NCI-H1105 treated with DMSO at 0.1 percent for 48 hours (cell line): ENCODE measurements at places on chromosomes 7 and 10.
A peak's percentile ranks its signal among the peaks of the same experiment; 100 is the strongest.

- DNase-seq = peak; percentile 52
These were observed 8.1 kb downstream of the SGMS1 start for GRCh38 chr10:50615658-50616057.

DNA sequence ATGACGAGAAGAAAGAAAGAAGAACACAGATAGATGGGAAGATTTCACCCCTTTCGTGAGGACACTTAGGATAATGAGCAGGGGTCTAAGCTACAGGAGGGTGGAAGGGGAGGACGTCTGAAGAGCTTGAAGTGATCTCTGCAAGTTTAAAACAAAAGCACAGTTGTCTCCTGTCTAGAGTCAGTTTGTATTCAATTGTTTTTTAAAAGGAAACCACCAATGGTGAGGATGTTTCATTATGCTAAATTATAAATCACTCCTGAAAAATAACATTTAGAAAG is 85.9 kb downstream of the ADAM12 start:
- DNase-seq = no peak

DNA sequence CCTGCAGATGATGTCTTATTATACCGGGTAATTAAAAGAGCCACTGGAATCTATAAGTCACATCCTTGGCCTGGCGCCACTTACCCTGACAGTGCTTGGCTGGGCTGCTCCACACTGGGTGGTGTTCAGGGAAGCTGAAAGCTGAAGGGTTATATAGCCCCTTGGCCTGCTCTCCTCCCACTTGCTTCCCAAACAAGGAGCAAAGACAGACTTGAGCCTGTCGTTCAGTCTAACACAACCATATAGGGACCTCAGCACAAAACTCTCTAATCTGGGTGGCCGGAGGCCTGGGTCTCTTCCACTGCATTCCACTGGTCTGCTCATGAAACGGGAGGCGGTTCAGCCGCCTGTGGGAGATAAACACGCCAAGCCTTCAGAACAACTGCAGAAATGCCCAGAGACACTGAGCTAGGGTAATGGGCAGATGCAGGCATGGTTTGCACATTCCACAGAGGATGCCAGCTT is at the start of gene ACTA2:
ACTA2 (minus strand) TSS at position 127 of the 465 bp plus-strand sequence. CDS start 3,843 bp downstream, outside the sequence.
- no peak for DNase-seq

DNA sequence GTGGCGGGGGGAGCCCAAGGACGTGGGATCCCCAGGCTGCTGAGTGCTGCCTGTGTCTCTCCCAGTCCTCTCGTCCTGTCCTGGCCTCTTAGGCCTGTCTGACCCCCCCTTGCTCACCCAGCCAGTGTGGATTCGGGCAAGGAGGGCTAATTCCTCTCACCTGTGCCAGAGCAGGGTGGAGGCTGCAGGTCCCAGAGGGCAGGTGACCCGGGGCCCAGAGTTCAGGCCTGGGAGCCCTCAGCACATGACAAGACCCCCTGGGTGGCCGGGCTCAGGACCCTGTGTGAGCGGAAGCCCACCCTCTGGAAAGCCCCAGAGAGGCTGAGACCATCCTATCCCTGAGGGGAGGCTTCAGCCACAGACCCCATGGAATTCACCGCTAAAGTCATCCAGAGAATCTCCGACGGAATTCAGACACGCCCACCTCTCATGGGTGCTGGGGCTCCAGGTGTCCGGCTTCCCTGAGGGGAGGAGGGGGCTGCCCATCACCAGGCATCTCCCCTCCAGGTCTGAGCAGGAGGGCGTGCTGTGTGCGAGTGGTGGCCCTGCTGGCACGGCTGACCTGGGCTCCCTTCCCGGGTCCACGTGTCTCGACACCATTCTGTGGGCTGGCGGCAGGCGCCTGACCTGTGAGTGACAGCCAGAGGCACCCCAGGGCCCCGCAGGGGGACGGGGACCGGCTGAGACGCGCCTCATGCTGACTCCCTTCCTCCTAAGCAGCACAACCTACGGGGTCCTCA is 5.0 kb downstream of the KNDC1 start:
- no peak for DNase-seq

GRCh38 chr7:136183981-136184380 is 206.8 kb upstream of the MTPN start:
- no peak for DNase-seq
